ENCODE measurements at places on chromosomes 16 and 17.

- no peak for DNase-seq
These were observed 54.9 kb downstream of the RAB11FIP4 start for GRCh38 chr17:31446195-31446967.

GRCh38 chr17:30832438-30833124, 815 bp downstream of the ATAD5 start:
- no peak for DNase-seq

DNA sequence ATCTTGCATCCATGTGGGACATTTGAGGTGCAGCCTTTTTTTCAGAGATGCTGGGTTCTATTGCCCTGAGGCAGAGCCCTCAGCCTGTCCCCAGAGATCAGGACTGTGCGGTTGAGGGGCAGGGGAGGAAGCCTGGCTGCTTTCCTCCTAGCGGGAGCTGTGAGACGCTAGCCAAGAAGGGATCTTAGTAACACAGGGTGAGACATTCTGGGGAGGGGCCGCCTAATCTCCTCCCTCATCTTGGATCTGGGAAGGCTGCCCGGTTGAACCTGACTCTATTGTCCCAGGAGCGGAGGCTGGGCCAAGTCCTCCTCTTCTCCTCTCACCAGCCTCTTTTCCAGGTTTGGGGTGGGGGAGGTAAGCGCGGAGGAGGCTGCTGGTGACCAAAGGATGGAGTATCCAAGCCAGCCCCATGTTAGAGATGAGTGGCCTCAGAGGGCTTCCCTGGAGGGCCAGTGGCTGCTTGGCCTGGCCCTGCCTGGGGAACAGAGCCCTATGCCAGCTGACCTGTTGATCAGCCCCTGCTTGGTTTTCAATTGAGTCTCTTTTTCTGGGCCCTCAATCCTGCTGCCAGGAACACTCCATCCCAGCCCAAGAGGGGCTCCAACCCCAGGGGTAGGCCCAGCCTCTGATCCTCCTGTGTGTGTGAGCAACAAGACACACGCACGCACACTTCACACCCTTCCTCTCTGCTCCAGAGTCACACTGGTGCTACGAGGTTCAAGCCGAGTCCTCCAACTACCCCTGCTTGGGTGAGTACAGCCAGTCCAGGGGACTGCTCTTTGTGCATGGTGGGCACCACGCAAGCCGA, 5.0 kb downstream of the CA4 start:
- DNase-seq: no peak

GRCh38 chr16:86138121-86139085, 239.4 kb downstream of the IRF8 start:
- no peak for DNase-seq

DNA sequence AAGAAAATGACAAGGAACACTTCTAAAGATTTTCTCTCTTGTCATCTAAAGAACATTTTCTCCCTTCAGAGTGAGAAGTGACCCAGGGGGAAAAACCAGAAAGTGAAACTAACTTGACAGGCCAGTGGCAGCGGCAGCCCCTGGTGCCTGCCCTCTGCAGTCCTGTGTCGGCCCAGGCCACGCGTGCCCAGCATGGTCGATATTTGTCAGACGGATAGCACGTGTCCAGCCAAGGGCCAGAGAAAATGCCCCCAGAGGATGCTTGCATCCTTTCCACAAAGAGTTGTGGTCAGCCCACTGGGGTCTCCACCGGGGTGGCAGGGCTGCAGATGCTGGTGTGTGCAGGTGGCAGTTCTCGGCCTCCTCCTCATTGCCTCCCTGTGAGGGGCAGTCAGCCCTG, 176.6 kb downstream of the RAB11FIP4 start:
- DNase-seq: no peak

GRCh38 chr17:60305141-60305540, 86.8 kb downstream of the USP32 start:
- DNase-seq: no peak

DNA sequence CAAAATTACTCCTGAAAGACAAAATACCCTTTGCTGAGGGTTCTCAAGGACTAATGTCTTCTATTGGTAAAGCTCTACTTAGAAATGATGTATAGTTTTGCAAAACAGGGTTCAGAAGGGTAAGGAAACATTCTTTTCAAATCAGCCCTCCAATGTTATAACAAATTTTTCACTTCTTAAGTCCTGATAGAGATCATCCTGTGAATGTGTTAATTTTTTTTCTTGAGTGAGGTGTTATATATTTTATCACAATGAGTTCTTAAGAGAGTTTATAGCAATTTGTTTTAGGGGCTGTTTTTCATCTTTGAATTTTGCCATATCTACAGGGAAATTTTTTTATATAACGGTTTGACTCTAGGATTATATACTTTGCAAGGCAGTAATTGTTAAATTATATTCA, 29.5 kb downstream of the CYB5B start:
- DNase-seq: no peak

DNA sequence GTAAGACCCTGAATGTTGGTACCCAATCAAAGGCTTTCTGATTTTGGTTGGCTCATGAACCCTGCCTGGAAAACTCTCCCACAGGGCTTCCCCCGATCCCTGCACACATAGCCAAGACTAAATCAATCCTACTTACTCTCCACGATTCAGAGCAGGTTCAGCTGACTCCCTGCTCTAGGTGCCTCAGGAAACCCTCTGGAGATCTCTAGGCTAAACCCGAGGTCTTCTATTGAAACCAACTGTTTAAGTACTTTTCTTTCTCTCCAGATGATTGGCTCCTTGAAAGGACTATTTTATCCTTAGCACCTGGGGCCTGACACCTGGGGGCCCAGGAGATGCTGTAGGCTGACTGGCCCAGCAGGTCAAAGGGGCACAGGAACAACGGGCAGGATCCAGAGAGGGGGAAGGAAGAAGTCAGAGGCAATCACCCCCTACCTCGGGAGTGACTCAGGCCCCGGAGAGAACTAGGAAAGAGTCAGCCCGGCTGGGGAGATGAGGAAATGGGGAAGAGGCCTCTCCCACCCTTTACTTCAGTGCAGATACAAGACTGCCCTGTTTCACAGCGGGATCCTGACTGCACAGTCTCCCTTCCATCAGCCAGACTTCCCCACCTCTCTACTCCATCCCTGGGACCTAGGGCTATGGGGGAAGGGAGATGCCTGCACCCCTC, 2.0 kb downstream of the TBC1D10B start:
- no peak for DNase-seq

- no peak for DNase-seq
These were observed 10.9 kb downstream of the LDAF1 start for GRCh38 chr16:21169249-21169981.

GRCh38 chr17:27985306-27985705, 57.2 kb upstream of the NLK start:
- DNase-seq: no peak

DNA sequence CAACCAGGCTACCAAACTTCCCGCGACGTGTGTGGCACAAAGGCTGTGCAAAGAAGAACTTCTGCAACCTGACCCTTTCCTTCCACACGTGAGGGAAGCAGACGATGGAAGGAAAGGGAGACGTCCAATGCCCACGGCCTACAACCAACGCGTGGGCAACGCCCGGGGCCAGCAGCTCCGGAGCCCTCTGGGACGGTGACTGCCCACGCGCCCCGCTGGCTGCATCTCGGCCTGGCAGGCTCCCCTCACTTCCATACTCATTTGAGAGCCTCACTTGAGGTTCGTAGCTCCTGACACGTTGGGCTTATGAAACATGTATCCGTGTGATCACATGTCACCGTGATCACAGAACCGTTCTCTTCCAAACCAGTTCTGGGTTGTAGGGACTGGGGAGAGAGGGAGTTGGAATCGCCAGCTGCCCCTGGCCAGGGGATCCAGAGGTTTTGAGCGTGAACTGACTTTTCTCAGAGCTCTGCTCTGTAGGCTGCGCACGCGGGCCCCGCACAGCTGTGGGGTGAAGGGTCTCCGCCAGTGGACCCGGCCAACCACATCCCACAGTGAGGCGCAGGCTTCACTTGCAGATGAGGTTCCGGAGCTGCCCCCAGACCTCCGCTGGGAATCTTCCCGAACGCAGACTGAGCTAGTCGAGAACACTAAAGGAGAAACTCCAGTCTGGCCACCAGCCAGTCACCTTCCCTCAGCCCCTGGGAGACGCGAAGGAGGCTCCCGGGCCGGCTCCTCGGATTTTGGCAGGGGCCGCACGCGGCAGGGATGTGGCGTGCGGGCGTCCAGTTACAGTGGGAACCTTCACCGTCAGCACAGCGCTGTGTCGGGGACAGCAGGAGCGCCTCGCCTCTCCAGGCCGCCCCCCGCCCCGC, 1.0 kb downstream of the LMF1 start:
- DNase-seq: no peak

GRCh38 chr16:15770512-15770911, 86.3 kb downstream of the MYH11 start:
- no peak for DNase-seq

DNA sequence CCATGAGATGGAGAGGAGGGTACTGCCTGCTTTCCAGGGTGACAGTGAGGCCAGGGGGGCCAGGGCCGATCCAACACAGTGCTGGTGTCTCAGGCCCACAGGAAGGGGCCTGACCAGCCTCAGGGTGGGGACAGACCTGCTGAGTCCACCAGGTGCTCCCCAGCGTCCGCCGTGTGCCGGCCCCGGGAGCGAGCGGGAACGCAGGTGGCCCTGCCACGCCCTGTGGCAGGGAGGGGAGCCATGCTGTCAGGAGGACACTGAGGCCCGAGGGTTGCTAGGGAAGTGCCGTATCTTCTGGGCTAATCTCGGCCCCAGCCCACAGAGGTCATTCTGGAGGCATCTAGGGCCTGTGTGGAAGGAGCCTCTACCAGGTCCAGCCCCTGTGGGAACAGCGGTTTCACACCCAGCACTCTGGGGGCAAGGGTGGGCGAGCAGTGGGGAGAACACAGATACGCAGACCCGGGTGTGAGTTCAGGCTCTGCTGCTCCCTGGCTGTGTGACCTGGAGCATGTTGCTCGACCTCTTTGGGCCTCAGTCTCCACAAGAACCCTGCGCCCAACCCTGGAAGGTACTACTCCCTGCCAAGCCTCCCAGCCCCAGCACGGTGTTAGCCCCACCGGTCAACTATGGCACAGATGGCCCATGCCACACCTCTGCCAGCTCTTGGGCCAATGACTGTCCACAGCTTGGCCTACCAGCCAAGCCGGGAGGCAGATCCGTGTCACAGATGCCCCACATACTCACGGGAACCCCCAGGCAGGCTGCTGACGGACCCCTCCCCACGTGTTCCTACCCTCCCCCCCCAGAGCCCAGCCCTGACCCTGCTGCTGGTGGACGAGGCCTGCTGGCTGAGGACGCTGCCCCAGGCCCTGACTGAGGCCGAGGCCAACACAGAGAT, 43.9 kb upstream of the ZC3H18 start:
- no peak for DNase-seq

- DNase-seq: peak; percentile 90
These were observed at the start of gene MRPL38 for GRCh38 chr17:75904749-75905521. MRPL38 (minus strand) TSS chr17:75904884; CDS start chr17:75904875, 9 bp downstream.

- DNase-seq: no peak
These were observed 5.1 kb downstream of the MMD start for GRCh38 chr17:55416470-55417052.

- no peak for DNase-seq
These were observed 1.7 kb upstream of the CES5A start for GRCh38 chr16:55876854-55877253.

- no peak for DNase-seq
These were observed 5.7 kb downstream of the NECAB2 start for GRCh38 chr16:83973581-83974385.

GRCh38 chr16:89297156-89297874, 79.8 kb downstream of the ZNF778 start:
- no peak for DNase-seq

GRCh38 chr16:75443298-75443697, 10.0 kb upstream of the CFDP1 start:
- no peak for DNase-seq

- DNase-seq: no peak
These were observed 66.0 kb downstream of the XPO6 start for GRCh38 chr16:28145796-28146195.

GRCh38 chr17:7413346-7413985, 5.8 kb downstream of the NLGN2 start:
- no peak for DNase-seq

- DNase-seq: peak; percentile 38
These were observed 1.7 kb downstream of the MT2A start for GRCh38 chr16:56610017-56610608.

DNA sequence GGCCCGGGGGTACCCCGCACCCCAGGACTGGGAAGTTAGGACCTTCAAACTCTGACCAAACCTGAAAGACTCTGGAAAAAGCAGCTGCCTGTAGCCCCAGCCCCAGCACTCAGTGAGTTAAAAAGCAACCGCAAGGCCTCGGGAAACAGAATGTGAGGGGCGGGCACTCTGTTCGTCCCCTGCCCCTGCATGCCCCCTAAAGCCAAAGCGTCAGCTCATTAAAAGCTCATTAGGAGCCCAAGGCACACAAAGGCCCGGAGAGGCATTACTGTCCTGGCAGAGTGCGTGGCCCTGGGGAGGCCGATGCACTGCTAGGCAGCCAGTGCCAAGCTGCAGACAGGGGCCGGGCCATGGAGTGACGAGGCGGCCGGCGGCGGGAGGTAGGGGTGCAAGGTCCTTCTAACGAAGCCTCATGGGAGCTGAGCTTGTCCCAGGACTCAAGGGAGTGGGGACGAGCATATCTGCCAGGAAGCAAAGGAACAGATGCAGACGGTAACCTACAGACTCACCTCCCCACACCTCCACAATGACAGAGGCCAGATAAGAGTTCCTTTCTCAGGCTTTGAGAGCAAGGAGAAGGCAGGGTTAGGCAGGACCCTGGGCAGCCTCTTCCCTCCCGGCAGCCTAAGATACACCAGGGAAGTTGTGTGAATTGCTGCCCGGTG, 116.8 kb downstream of the ENGASE start:
- DNase-seq: no peak

GRCh38 chr17:73942703-73943415, 260.6 kb upstream of the RPL38 start:
- DNase-seq: no peak

DNA sequence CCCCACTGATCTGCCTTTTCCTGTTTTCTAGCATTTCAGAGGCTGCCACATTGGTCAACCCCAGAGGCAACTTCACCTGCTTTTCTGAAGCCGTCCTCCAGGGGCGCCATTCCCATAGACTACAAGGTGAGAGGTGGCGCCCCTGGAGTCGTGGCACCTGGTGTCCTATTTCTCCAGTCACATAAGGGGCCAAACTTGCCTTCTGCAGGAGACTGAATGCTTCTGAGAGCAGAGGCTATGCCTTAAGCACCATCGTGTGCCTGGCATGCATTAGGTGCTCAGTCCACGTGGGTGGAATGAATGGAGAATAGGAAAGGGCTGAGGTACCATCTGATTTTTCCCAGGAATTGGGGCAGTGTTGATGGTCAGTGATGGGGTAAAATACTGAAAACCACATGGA, 164.8 kb downstream of the HAPSTR1 start:
- no peak for DNase-seq

GRCh38 chr17:48927978-48928745, 16.5 kb downstream of the SNF8 start:
- DNase-seq: no peak
